ENCODE measurements at places on chromosomes 6 and 20. TPM values are rescaled to one million over a fixed set of nuclear protein-coding genes. Genes with fewer than 3 reads are reported as not detected.

The KIAA1586 gene
- total RNA-seq, result 12.4 TPM

The CHRNA4 gene
- not detected for total RNA-seq

The TSPO2 gene
- not detected for total RNA-seq

The FHL5 gene
- not detected for total RNA-seq

The OR2B6 gene
- 0.43 TPM for total RNA-seq

The MAS1 gene
- total RNA-seq, result not detected

The SPEF1 gene
- total RNA-seq, result 0.48 TPM

The BPIFB4 gene
- not detected for total RNA-seq

All from activated T-cell treated with anti-CD3 and anti-CD28 coated beads, Interleukin-2, amount 50 U/mL, for 72 hours (primary cell).